Glomerular endothelial cell (primary cell): ENCODE measurements at places on chromosomes 1 and 21. TPM values are rescaled to one million over a fixed set of nuclear protein-coding genes. Genes with fewer than 3 reads are reported as not detected.

The RPTN gene
- total RNA-seq, result not detected in 2 replicates

The ATP5PO gene
- 168 and 259 TPM in 2 replicates for total RNA-seq

The SHISAL2A gene
- total RNA-seq, result not detected in 2 replicates

The TARBP1 gene
- 37.0 and 40.4 TPM in 2 replicates for total RNA-seq

The ARTN gene
- total RNA-seq, result 0.88 TPM in 1 of 2 replicates, not detected in the other

The VCAM1 gene
- 61.9 and 66.7 TPM in 2 replicates for total RNA-seq

The CELA2A gene
- total RNA-seq, result not detected in 2 replicates
